Hematopoietic multipotent progenitor cell (in vitro differentiated cells): ENCODE measurements at places on chromosomes 5 and 9.

- DNase-seq, result peak; percentile 18
These were observed at the start of gene ANKRD34B for GRCh38 chr5:80569961-80570786. TSS of gene ANKRD34B (minus strand) at chr5:80570280. CDS start at chr5:80560019, 10,261 bp downstream.

DNA sequence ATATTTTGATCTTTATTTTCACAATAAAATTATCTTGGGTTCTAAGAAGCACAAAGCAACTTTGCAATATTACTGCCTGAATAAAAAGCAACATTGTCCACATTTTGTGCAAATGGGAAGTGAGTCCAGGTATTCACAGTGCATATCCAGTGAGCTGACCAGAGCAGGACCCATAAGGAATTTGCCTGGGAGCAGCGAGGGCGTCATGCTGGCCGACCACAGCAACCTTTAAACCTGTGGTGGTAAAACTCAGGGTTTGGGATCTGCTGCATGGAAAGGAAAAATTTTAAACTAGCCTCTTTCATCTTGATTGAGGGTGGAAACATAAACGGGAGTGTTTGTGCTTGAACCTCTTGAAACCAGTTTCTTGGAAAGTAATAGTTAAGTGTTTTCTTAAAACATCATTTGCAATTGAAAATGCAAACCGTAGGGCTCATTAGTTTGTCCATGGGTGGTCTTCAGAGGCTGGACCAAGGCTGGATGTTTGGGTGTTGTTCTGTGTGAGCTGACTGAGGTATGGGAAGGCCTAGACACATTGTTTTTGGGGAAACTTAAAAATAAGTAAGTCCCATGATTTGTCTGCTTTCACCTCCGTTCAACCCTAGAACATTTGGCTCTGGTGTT, 85.0 kb upstream of the ANKH start:
- no peak for DNase-seq

- DNase-seq, result no peak
These were observed 31.4 kb downstream of the RXRA start for GRCh38 chr9:134357631-134358025.

DNA sequence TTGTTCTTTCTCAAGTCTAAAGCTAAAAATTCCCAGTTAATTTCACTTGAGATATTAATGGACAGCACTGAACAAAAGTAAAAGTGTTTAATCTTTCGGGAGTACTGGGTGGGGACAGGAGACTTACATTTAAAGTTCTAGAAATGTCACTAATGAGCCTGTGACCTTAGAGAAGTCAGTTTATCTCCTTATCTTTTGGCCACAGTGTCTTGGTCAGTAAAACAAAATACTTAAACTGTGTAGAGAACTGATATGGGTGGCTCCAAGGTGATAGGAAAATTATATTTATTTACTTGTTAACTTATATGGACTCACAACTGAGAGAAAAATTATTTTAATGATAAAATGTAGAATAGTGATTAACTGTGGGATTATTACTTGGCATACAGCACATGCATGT, 8.9 kb downstream of the IPO11 start:
- no peak for DNase-seq

- DNase-seq, result no peak
These were observed 15.0 kb upstream of the GPX3 start for GRCh38 chr5:151005187-151005949.

DNA sequence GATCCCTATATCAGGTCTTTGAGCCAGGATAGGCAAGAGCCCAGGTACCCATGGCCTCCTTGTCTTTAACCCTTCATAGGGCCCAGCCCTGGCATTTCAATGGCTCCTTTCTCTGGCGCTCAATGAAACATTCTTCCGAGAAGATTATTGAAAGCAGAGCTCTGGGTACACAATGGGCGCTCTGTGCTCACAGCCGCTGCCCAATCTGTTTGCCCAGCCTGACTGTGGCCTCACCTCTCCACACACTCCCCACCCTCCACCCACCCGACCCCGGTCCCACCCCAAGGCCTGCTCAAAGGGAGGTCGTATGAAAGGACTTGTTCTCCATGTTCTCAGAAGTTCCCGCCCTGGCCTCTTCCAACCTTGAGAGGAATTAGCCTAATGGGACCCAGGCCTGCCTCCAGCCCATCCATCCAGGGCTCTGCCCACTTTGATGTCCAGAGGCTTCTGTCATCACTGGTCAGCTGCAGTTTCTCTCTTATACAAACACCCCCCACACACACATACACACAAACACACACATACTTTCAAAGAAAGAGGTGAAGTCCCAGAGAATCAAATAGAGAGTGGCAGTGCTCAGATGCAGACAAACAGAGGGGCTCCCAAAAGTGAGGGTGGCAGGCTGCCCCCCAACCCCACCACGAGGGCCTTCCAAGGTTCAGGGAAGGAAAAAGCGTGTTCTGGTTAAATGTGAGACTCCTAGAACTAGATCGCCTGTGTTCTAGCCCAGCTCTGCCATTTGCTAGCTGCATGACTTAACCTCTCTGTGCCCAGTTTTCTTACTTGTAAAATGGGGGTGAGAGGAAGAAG, 5.1 kb upstream of the ARSI start:
- DNase-seq, result no peak

- DNase-seq, result no peak
These were observed 49.5 kb upstream of the DENND4C start for GRCh38 chr9:19180991-19181390.

DNA sequence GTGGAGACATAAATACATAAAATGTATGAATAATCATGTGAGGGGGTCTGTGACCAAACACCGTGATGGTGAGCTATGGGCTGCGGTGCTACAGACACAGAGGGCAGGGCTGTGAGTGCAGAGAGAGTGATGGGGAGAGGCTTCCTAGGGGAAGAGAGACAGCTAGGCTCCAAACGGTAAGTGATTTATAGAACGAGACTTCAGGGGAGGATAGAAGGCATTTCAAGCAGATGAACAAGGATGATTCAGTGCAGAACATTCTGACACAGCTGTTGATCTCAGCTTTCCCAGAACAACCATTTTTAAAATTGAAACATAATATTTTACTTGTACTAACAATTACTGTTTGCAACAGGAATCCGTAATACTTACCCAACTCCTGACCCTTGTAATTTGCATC, 100.7 kb downstream of the GAS1 start:
- DNase-seq, result no peak

DNA sequence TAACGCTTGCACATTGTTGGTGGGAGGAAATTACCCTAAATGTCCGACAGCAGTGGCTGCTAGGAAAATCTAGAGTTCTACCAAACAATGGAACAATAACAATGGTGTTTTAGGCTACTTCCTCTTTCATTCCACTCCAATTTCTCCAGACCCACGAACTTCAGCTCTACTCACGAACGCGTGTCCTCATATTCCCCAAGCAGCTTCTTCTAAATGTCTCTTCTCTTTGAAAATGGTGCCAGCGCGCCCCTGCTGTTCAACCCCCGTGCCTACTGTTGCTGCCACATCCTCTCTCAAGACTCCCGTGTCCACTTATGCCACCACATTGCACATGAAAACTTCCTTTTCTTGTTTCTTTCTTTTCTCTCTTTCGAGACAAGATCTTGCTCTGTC, 25.6 kb downstream of the OR2V2 start:
- DNase-seq, result peak; percentile 86

- no peak for DNase-seq
These were observed 401.0 kb upstream of the SLC24A2 start for GRCh38 chr9:20189871-20190270.

- no peak for DNase-seq
These were observed 25.9 kb upstream of the IL17B start for GRCh38 chr5:149404746-149405549.

DNA sequence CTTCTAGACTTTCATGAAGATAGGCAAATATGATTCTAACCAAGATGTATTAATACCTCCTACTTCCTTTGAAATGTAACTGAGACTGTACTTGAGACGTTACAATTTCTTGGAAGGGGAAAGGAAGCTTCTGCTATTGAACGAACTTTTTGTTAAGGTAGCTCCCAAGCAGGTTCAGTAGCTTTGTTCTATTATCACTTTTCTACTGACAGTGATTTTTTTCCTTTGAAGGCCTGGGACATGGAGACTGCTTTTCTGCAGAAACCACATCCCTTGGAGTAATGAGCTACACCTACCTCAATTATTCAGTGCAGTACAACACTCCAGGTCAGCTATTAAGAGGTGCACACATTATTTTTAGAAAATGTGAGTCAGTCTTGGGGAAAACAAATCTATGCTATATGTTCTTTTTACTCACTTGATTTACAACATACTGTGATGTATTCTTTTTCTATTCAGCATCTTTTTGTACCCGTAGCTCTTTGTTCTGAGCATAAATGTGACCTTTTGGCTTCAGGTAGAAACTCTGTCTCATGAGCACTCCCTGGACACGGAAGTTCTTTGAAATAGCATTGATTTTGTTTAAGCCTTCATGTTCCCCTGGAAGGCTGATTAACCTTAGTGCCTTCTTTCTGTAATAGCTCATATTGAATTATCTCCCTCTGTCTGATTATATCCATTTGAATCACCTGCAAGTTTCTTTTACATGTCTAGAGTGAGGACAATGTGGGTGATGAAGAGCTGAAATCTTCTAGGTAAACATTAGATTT, 56.5 kb upstream of the CDKN2B start:
- DNase-seq, result no peak

- DNase-seq, result peak; percentile 3
These were observed 197.9 kb upstream of the ADAMTS16 start for GRCh38 chr5:4941957-4942830.

GRCh38 chr9:106697390-106697749, 165.6 kb upstream of the ZNF462 start:
- no peak for DNase-seq

DNA sequence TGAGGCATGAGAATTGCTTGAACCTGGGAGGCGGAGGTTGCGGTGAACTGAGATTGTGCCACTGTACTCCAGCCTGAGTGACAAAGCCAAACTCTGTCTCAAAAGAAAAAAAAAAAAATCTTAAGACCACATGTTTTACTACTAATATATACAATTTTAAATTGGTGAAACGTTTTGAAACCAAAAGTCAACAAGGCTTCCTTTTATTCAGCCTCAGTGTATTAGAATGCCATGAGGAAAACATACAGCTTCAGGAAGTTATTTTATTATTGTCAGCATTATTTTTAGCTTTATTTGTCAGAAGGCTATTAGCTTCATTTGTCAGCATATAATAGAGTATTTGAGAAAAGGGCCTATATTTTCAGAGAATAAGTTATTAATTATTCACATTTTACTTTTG, 163.9 kb upstream of the SH3GL2 start:
- no peak for DNase-seq

GRCh38 chr5:151580239-151580638, 10.9 kb downstream of the FAT2 start:
- no peak for DNase-seq

- DNase-seq, result no peak
These were observed 212.3 kb upstream of the RORB start for GRCh38 chr9:74284581-74285450.

GRCh38 chr5:74394916-74395880, 245.3 kb downstream of the ENC1 start:
- peak; percentile 22 for DNase-seq

DNA sequence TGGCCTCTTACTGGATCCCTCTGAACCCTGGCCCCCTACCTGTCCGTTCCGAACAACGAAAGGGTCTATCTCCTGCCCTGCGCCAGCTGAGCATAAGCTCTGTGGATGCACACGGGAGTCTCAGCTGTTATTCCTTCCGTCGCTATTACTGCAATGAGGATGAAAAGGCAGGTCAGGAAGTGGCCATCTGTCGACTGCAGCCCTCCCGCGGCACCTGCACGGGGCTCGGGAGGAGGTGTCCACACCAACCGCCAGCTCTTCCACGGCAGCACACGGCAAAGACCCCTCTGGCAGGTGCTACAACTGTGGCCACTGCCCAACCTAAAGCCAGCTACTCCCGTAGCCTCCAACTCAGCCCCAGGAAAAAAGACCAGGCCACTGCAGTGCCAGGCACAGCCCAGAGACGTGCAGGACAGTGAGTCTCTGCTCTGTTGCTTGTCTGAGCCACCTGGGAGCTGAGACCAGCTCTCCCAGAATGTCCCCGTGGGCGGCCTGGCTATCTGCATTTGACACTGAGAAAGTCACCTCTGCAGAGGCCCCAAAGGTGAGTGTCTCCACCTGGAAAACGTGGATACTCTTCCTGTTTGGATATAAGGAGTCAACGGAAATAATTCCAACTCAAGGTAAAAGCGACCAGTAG, 19.1 kb downstream of the CAMSAP1 start:
- DNase-seq, result no peak

DNA sequence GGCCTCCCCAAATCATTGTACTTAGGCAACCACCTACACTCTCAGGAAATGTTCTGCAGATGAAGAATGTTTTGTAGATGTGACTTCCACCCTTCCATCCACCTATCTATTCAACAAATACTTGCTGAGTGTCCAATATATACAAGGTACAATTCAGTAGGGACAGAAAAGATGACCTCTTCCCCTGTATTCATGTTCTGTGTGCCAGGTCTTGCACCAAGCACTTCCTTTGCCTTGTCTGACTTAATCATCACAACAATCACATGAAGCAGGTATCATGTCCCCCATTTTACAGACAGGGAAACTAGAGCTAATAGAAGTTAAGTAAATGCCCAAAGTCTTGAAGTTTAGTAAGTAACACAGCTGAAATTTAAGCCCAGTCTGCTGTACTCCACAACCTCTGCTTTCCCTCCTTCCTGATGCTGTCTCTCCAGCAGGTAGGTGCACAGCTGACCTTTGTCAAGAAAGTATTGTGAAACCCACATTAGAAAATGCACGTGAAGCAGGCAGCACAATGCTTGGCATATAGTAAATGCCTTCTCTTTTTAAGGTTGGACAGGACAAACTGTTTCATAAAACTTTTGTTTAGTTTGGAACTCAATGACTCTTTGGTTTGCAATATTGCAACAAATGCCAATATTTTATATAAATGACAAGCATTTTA, 296.5 kb downstream of the DEPDC1B start:
- DNase-seq, result no peak

- DNase-seq, result no peak
These were observed 161.6 kb downstream of the COL23A1 start for GRCh38 chr5:178428341-178429155.

- DNase-seq, result no peak
These were observed 149.3 kb upstream of the POU5F2 start for GRCh38 chr5:93890657-93891056.

GRCh38 chr9:84271531-84271900, 69.0 kb downstream of the SLC28A3 start:
- no peak for DNase-seq

- no peak for DNase-seq
These were observed 142.0 kb downstream of the ZNF608 start for GRCh38 chr5:124604419-124604818.
